ENCODE measurements at places on chromosomes 11 and 22. TPM values are rescaled to one million over a fixed set of nuclear protein-coding genes. Genes with fewer than 3 reads are reported as not detected.

SLC25A45 gene
- 6.1 TPM for polyA plus RNA-seq

CASTOR1 gene
- polyA plus RNA-seq = 2.9 TPM

CCDC73 gene
- polyA plus RNA-seq = not detected

DNA sequence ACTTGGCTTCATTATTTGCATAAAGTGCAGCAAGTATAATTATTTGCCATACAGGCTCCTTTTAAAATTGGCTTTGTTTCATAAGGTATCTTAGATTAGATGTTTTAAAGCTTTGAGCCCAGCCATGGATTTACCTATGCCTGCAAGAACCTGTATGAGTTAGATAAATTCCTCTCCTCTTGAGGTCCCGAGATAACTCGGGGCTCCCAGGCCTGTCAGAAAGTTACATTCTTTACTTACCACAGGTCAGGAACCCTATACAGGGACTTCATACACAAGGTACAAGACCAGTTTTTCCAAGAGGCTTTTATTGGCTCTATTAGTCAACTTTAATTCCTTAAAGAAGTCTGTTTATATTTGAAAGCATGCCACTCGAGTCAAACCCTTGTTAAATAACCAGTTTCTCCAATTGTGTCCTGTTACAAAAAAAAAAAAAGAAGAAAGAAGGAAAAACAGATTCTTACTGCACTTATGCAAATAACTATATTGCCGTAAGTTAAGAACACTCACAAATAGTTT, 2.3 kb upstream of the C1QTNF6 start:
- DNase-seq = no peak

GRCh38 chr11:47389577-47390421, 11.5 kb upstream of the SPI1 start:
- no peak for DNase-seq

GRCh38 chr22:22955276-22955798, 67.7 kb downstream of the IGLL5 start:
- no peak for DNase-seq
